OCI-LY7 (cell line): ENCODE measurements at places on chromosomes 4 and X. TPM values are rescaled to one million over a fixed set of nuclear protein-coding genes. Genes with fewer than 3 reads are reported as not detected.
A peak's percentile ranks its signal among the peaks of the same experiment; 100 is the strongest.

The CLDN34 gene
- not detected in 2 replicates for total RNA-seq

- DNase-seq = peak; percentile 62
Observed at GRCh38 chr4:119299741-119300100, 22.2 kb downstream of the FABP2 start.

- no peak for DNase-seq
Observed at GRCh38 chr4:123599061-123599919, 202.7 kb downstream of the SPRY1 start.

- no peak for DNase-seq
Observed at GRCh38 chr4:14267373-14268060, 640.0 kb upstream of the BOD1L1 start.

- peak; percentile 65 for DNase-seq
Observed at GRCh38 chr4:139315221-139315675, 13.0 kb upstream of the NDUFC1 start.

- DNase-seq = no peak
Observed at GRCh38 chrX:39619182-39620009, 478.4 kb downstream of the BCOR start.
